Left ventricle myocardium inferior (tissue), 1 donor: ENCODE measurements at places on chromosomes 7 and 10.

DNA sequence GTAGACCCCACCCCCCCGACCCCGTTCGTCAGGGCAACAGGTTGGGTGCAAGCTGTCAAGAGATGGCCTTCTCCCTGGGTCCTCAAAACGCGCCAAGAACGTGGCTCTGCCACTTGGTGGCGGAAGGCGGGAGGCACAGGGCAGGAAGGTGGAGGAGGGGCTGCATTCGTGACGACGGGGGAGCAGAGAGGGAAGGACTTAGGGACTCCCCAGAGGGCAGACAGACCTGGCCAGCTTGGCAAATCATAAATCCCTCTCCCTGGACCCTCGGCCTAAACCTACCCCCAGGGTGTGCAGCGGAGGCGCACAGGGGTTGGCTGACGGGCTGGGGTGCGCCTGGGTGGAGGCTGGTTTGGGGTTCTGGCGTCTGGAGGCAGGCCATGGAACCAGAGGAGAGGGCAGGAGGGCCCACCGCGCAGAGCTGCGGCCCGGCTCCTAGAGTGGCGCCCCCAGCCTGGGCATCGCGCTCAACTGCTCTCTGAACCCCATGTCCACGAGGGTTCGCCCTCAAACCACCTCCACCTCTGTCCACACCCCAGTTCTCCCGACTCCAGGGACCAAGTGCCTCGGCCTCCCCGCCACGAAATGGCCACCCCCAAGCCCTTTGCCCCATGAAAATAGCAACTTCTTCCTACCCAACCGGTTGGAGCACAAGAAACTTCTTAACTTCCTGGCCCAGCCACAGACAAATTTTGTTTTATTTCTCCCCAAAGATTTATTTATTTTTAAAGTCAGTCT is 10.8 kb upstream of the GATA3 start:
- DNase-seq, result no peak

- DNase-seq, result no peak
These were observed 24.9 kb upstream of the ZC3HAV1L start for GRCh38 chr7:139060695-139061237.

- DNase-seq, result no peak
These were observed 6.4 kb downstream of the NFKB2 start for GRCh38 chr10:102401735-102402511.

GRCh38 chr10:27360581-27361172 is 120.1 kb upstream of the ACBD5 start:
- DNase-seq, result peak; percentile 68

DNA sequence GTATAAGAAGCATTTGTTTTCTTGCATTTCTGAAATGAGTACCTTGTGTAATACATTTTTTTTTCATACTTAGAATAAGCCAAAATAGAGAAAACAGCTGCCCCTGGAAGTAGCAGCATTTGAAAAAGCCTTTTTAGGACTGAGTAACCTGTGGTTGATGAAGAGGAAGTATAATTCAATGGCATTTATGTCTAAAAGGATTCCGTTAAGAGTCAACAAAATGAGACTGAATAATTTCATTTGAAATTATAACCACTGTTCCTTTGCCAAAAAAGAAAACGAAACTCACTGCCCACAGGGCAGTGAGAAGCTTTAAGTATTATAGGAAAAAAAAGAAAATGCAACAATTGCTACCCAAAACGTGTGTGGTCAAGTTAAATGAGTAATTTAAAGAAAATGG is 705.6 kb upstream of the PHF14 start:
- no peak for DNase-seq

GRCh38 chr7:137954614-137955013 is 47.3 kb downstream of the CREB3L2 start:
- no peak for DNase-seq

- no peak for DNase-seq
These were observed 284.8 kb downstream of the PLXNA4 start for GRCh38 chr7:132291481-132291880.

GRCh38 chr7:112272921-112273561 is 66.5 kb downstream of the ZNF277 start:
- DNase-seq, result no peak

DNA sequence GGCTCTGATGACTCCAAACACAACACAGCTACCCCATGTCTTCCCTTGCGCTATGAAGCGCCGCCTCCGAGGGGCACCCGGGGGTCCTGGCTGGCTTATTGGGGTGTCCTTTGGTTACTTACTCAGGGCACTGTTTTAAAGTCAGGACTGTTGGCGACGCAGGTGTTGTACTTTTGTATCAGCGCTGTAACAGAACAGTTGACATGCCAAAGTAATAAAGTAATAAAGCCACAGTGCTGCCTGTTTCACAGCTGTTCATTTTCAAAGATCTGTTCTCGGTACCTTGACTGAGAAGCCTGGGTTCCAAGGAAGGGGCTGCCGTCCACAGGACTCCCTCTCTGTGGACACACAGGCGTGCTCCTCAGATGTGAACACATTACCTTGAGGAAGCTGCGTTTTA is 64.1 kb downstream of the WDR37 start:
- DNase-seq, result no peak

GRCh38 chr10:34956756-34957155 is 133.4 kb downstream of the CUL2 start:
- DNase-seq, result no peak

DNA sequence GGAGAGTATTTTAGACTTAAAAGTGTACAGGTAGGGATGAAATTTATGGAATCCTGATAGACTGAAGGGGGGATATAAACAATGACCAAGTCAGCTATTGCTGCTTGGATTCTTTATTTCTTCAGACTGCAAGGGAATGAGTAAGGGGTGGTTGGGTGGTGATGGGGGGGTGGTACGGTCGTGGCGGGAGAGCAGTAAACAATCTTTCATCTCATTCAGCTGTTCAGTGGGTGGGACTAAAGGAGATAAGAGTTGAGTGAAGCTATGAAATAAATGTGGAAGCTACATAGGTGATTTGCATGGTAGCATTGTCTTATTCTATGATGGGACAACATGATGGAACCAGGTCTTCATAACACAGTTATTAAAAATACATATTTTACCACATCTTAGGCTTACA is 1.8 kb downstream of the SEPTIN7 start:
- DNase-seq, result no peak

DNA sequence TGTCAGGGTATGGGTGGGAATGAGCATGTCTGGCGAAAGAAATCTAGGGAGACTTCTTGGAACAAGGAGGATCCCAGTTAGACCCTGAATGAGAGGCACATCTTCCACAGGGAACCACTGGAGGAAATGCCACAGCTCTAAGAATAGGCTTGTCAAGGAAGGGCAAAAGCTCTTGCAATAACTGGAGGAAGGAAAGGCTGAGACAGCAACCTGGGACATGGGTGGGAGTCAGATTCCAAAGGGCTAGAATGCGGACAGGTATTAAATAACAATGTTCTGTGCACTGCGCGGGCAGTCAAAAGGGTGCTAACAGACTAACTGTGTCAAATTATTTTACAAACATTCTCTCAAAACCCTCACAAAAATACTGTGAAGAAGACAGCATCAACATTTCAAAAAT is 4.5 kb downstream of the NUDCD3 start:
- DNase-seq, result no peak

- DNase-seq, result no peak
These were observed 15.9 kb downstream of the TRIM56 start for GRCh38 chr7:101100858-101101847.
